CD4-positive, alpha-beta memory T cell (primary cell): ENCODE measurements at places on chromosomes 1 and 21.

DNA sequence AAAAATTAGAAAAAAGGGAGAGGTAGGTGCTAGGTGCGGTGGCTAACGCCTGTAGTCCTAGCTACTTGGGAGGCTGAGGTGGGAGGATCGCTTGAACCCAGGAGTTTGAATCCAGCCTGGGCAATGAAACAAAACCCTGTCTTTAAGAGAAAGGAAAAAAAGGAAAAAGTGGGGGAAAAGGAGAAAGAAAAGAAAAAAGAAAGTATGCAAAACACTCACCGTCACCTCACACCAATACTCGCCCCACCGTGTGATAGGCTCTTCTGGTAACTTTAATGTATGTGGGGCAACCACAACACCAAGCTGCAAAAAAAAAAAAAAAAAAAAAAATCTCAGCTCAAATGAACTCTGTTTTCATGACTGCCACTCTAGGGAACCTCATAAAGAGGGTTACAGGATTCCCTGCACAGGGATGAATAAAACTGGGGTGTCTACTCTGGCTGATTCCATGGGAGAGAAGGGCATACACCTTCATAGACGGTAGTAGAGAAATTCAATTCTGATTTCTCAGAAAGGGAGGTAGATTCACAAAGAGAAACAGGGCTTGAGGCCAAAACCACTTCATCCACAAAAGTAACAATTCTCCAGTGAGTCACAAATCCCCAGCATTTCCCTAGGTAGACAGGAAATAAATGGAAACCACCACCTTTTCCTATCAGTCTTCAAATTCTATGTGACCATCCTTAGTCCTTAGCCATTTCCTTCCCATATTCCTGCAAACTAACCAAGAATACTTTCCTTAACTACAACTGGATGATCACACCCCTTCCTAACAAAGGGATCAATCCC is 2.5 kb downstream of the MRPL9 start:
- DNase-seq: no peak

DNA sequence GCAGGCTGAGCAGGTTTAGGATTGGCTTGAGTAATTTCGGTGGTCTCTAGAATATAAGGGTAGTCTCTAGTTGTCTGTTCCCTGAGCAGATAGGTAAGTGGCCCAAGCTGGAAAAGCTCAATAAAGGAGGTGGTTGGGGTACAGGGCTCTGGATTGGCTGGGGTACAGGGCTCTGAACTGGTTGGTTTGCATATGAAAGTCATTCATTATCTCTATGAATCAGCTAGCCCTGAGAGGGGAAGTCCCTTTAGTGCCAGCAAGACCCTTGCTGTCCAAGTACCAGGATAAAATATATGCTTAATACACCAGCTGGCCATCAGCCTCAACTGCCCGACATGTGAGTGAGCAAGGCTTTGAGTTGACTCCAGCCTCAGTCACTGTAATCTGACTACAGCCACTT is 93.0 kb downstream of the ZBTB18 start:
- DNase-seq: no peak

DNA sequence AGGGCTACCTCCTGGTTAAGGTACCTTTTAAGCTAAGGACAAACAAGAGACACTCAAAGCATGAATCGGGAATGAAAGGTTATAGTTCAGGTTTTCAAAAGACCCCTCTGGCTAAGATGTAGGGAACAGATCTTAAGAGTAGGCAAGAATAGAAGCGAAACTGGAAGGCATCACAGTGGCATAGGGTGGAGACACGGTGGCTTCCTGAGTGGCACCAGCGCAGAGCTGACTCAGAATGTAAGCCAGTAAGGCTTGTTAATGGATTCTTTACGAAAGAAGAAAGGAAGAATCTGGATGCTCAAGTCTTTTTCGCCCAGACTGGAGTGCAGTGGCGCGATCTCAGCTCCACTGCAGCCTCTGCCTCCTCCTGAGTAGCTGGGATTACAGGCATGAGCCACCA is 21.2 kb downstream of the PADI6 start:
- DNase-seq: no peak

DNA sequence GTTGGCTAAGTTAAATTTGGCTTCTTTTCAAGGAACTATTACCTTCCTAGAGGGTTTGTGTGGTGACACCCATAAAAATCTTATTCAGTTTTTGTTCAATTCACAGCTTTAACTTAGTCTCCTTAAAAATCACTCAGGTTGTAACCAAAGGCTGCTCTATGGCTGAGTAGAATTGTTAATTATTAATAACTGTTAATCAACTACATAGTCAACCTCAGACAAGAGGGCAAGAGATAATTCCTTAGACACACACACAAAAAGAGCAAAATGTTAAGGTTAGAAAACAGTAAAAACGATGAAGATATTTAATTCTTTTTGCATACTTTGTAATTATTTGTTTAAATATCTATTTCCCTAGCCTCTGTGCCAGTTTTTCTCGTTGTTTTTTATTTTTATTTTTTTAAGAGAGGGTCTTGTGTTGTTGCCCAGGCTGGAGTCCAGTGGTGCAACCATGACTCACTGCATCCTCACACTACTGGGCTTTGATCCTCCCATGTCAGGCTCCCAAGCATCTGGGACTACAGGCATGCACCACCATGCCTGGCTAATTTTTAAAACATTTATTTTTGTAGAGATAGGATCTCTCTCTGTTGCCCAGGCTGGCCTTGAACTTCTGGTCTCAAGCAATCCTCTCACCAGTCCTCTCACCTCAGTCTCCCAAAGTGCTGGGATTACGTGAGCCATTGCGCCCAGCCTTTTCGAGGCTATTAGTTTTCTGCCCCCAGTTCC is 215.2 kb downstream of the DISC1 start:
- DNase-seq: no peak

GRCh38 chr1:151832318-151832980 is 847 bp upstream of the RORC start:
- DNase-seq: no peak

DNA sequence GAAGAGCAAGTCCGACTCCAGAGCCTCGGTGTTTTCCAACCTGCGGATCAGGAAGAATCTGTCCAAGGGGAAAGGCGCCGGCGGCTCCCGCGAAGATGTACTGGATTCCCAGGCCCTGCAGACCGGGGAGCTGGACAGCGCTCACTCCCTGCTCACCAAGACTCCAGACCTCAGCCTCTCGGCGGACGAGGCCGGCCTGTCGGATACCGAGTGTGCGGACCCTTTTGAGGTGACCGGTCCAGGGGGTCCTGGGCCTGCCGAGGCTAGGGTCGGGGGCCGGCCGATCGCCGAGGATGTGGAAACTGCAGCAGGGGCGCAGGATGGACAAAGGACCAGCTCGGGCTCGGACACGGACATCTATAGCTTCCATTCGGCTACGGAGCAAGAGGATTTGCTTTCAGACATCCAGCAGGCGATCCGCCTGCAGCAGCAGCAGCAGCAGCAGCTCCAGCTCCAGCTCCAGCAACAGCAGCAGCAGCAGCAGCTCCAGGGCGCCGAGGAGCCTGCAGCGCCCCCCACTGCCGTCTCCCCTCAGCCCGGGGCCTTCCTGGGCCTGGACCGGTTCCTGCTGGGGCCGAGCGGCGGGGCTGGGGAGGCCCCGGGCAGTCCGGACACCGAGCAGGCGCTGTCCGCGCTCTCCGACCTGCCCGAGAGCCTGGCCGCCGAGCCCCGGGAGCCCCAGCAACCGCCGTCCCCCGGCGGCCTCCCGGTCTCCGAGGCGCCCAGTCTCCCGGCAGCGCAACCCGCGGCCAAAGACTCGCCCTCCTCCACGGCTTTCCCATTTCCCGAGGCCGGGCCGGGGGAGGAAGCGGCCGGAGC is 827 bp downstream of the FMN2 start:
- DNase-seq: no peak

- no peak for DNase-seq
These were observed 204.2 kb downstream of the HMCN1 start for GRCh38 chr1:185938396-185938795.
